ENCODE measurements at places on chromosomes 4 and X. TPM values are rescaled to one million over a fixed set of nuclear protein-coding genes. Genes with fewer than 3 reads are reported as not detected.

DGAT2L6 gene
- not detected for total RNA-seq

GDPD2 gene
- not detected for total RNA-seq

USP26 gene
- not detected for total RNA-seq

AMELX gene
- total RNA-seq: not detected

SLC9A7 gene
- total RNA-seq: 0.93 TPM

APBB2 gene
- 90.8 TPM for total RNA-seq

GABRB1 gene
- total RNA-seq: not detected

PHOX2B gene
- not detected for total RNA-seq

BMPR1B gene
- total RNA-seq: 1.8 TPM

ETDB gene
- total RNA-seq: not detected

UGT2B11 gene
- not detected for total RNA-seq

NR0B1 gene
- not detected for total RNA-seq

TMEM33 gene
- total RNA-seq: 20.9 TPM

MND1 gene
- total RNA-seq: 1.9 TPM

LRBA gene
- total RNA-seq: 15.3 TPM

NMU gene
- not detected for total RNA-seq

PDK3 gene
- 4.1 TPM for total RNA-seq

HAND2 gene
- 24.9 TPM for total RNA-seq

All from pericardium fibroblast (primary cell).